Fibroblast of skin of left biceps (primary cell): ENCODE measurements at places on chromosomes 1 and 21.
A peak's percentile ranks its signal among the peaks of the same experiment; 100 is the strongest.

GRCh38 chr1:94746635-94747525 is 73.3 kb upstream of the SLC44A3 start:
- no peak for DNase-seq

GRCh38 chr1:172219966-172220365 is 200.5 kb upstream of the C1orf105 start:
- DNase-seq: no peak

GRCh38 chr1:12088607-12089006 is 25.5 kb downstream of the TNFRSF8 start:
- no peak for DNase-seq

- peak; percentile 44 for DNase-seq
These were observed 6.6 kb upstream of the FOXE3 start for GRCh38 chr1:47409311-47410067.

GRCh38 chr1:42923367-42924081 is 35.1 kb downstream of the SLC2A1 start:
- no peak for DNase-seq

- no peak for DNase-seq
These were observed 670 bp downstream of the COX20 start for GRCh38 chr1:244836135-244836521.

DNA sequence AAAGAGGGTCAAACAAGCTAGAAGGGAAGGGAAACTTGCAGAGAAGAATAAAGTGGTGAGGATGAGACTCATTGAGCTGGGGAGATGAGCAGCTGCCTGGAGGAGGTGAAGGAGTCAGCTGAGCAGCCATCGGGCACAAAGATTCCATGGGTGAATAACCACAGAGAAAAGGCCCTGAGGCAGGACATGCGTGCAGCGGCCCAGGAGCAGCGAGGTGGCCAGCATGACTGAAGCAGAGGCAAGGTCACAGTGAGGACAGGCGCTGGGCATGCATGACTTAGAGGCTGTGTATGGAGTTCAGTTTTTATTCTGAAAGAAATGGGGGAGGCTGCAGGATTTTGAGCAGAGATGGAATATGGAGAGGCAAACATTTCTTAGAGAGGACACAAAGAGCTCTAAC is 24.9 kb downstream of the OLFML2B start:
- no peak for DNase-seq

DNA sequence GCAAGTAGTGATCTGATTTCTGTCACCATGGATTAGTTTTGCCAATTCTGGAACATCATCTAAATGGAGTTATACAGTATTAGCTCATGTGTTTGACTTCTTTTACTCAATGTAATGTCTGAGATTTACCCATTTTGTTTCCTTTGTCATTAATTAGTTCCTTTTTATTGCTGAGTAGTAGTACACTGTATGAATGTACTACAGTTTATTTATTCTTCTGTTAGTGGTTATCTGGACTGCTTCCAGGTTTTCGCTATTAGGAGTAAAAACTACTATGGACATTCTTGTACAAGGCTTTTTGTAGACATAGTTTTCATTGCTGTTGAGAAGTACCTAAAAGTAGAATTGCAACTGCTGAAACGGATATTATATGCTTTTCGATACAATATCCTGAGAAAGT is 14.1 kb downstream of the SUCO start:
- no peak for DNase-seq

- no peak for DNase-seq
These were observed 48.2 kb downstream of the ADARB1 start for GRCh38 chr21:45122432-45123132.

DNA sequence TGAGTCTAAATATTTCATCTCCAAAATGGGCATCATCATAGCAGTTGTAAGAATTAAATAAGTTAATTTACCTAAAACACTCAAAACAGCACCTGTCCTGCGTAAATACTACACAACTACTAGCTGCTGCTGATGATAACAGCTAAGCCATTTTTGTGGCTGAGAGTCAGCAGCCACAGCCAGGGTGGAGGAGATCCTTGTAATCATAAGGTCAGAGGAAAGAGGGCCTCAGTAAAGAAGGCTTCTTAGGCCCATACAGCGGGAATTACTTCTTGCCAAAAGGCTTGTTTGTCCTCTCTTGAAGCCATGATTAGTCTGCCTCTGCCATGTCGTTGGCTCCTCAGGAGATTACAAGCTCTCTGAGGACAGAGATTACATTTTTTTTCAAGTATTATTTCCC is 245.0 kb downstream of the FGGY start:
- no peak for DNase-seq

- no peak for DNase-seq
These were observed 89.5 kb upstream of the RAB4A start for GRCh38 chr1:229181419-229181818.

GRCh38 chr1:3011127-3011526 is 10.1 kb upstream of the ACTRT2 start:
- DNase-seq: no peak

- DNase-seq: no peak
These were observed 41.5 kb downstream of the TAS1R2 start for GRCh38 chr1:18817795-18818435.

DNA sequence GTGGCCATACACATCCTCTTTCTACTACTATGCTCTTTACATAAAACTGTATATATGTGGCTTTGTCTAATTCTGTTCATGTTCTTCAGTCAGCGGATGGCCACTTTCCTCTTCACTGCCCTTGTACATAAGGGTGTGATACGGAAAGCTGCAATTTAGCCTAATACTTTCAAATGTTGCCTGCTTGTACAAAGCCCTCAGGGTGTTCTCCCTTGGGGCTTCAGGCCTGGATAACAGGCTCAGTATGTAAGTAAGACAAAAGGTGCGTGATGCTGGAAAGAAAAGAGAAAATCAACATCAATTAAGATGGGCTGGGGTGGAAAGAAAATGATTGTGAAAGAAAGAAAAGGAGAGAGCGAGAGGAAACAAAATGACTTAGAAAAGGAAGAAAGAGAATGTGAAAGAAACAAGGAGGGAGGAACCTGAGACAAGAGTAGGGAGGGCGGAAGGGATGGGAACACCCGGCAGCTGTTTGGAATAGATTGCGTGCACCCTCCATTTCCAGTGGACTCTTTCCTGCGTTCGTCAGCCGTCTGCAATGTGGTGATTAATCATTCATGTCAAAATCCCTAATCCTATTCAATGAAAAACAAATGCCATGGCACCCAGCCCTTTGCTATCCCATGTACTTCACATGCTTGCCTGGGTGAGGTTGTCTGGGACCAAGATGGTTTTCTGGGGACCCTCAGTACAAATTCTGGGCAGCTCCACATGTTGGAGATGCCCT is 553.6 kb downstream of the NUF2 start:
- DNase-seq: peak; percentile 96

DNA sequence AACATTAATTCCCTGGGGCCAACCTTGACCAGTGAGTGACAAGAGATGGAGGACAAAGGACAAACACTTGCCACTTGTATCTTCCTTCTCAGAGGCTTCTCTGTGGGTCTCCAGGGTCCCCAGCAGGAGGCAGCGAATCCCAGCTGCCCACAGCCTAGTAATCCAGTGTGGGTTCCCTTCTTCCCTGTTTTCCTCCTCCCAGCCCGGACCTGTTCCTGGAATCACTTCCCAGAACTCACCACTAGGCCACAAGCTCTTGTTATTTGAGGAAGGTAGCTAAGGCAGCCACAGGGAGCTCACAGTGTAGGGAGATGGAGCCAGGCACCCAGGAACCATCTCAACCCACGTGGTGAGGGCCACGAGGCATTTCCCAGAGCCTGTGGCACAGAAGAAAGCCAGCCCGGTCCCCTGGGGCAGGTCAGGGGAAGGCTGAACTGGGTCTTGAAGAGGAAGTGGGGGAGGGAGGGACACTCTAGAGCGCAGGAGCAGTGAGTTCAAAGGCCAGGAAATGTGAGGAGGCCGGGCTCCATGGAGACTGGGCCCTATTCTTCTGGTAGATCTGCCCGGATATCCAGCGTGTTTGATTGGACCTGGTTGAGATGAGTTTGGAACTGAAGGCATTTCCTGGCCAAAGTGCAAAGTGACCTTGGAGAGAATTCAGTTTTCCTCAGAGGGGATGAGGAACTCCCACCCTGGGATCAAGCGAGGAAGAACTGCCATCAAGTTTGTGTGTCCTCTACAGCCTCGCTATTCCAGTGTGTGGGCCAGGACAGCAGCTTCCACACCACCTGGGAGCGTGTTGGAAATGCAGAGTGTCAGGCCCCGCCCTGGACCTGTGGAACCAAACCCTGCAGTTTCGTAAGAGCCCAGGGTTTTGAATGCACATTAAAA is 20.3 kb upstream of the C2CD2 start:
- DNase-seq: no peak

DNA sequence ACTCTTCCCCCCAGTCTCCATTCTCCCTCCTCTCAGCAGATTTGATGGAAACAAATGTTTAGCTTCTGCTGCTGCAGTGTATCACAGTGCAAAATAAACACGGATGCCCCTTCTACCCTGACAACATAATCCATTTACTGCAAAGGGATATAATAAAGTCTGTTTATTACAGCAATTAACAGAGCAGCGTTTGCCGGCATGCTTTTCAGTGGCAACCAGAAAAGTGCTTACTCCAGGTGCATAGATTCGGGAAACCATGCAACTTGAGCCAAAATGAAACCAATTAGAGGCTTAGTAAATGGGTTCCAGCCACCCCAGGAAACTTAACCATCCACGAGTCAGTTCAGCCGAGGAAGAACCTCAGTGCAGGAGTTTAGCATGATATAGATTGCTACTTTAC is 12.9 kb upstream of the LEMD1 start:
- DNase-seq: no peak

DNA sequence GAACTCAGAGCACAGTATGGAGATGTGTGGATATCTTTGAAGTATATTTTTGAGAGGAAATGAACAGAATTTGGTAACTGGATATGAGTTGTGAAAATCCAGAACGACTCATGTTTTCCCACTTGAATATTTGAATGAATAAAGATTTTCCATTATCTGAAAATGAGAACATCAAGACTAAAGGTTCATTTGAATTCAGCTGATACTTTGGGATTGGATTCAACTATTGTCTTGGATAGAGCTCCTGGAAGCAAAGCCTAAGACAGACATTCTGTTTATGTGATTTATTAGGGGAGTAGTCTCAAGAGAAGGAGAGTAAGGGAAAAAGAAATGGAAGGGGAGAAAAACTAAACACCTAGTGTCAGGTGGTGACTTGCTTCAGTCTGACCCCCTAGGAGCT is 256.0 kb upstream of the LYPLAL1 start:
- DNase-seq: no peak

DNA sequence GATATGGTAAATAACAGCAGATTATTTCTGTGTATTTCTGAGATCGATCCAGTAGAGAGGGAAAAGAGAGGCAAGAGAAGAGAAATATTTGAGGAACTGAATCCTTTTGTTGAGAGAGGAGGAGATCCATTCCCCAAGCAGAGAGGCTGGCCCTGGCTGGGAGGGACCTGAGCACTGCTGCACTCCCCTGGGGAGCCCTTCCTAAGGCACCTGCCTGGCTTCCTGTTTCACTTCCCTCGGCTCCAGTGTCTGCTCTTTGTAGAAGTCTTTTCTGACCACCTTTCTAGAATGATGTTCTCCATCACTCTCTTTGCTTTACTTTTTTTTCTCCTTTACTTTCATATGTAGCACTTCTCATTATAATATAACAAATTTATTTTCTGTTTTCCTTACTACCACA is 42.3 kb upstream of the SLC6A9 start:
- no peak for DNase-seq

DNA sequence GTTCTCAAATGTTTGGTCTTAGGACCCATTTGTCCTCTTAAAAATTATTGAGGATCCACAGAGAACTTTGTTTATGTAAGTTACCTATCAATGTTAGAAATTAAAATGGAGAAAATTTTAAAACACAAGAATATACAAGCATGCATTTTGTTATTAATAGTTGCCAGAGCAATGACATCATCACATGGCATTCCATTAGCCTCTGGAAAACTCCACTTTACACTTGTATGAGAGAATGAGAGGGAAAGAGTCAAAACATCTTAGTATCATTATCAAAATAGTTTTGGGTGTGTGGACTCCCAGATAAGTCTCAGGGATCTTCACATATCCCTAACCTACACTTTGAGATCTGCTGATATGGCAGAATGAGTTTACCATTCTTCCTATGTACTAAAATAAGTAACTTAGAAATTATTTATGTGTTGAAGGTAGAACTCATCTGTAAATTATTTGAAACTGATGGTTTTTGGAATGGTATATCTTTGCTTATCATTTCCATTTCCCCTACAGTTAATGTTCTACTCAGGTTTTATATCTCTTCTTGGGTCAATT is 48.8 kb downstream of the RNF220 start:
- DNase-seq: no peak

DNA sequence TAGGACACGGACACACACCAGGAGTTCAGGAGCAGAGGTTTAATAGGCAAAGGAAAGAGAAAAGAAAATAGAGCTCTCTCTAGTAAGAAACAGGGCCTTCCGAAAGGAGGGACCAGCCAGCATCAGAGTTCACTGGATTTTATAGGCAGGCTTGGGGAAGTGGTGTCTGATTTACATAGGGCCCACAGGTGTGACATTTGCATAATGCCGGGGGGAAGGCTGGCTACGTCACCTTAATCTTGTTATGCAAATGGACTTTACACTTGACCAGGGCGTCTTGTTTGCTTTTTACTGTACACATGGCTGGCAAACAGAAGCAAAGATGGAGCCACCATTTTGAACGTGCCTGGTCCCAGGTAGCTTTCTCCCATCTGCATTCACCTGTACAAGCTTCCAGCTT is at the start of gene OR14A16:
OR14A16 (minus strand) TSS at position 97 of the 400 bp plus-strand sequence. CDS start 8,390 bp downstream, outside the sequence.
- DNase-seq: no peak

- DNase-seq: no peak
These were observed 17.4 kb downstream of the PIK3R3 start for GRCh38 chr1:46114925-46115603.

- DNase-seq: no peak
These were observed 92.2 kb downstream of the TBX19 start for GRCh38 chr1:168372861-168373371.

GRCh38 chr1:171434717-171435346 is 50.5 kb upstream of the PRRC2C start:
- DNase-seq: no peak

DNA sequence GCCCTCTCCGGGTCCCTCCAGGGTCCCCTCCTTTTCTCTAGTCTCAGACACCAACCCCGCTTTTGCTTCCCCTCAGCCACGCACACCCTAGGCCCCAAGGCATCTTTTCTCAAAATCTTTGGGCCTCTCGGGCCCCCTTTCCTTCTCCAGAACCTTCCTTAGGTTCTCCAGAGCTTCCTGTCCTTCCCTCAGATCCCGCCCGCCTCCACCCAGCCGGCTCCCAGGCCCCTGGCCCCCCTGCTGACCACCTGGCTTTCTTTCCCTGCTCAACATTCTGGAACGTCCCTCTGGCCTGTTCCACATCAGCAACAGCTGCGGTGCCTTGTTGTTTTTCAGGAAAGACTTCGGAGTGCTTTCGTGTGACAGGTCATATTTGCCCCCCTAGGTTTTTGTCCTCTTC is 1.2 kb downstream of the ZDHHC18 start:
- DNase-seq: no peak

DNA sequence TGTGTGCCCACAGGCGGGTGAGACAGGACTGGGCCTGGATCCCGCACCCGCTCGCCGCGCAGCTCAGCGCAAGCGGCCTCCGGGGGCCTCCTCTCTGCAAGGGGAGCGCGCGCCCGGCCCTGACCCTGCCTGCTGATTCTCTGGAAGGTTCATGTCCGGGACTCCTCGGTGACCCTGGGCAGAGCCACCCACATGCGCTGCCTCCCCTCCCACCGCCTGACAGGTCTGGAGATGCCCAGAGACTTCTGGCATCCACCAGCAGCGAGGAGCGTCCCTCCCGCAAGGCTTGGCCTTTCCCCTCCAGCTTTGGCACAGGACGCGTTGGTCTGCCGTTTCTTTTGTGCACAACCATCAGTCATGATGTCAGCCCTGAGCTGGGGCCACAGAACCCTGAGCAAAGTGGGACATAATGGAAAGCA is 42.0 kb upstream of the COL6A2 start:
- DNase-seq: no peak
